ENCODE measurements at places on chromosomes 6 and 20.

DNA sequence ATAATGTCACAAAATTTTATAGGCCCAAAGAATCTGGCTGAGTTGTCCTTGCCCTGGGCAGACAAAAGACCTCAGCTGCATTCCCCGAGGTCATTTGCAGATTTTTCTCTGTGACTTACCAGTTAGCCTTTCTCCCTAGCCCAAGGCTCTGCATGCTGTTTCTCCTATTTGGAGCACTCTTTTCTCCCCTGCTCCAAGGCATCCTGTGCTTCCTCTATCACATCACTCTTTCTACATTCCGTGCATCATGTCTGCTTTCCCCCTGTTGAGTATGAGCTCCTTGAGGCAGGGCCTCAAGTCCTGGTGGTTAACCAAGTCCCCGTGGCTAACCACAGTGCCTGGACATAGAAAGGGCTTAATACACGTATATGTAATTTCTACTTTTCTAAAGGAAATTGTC is 593 bp upstream of the GSTA3 start:
- no peak for DNase-seq

DNA sequence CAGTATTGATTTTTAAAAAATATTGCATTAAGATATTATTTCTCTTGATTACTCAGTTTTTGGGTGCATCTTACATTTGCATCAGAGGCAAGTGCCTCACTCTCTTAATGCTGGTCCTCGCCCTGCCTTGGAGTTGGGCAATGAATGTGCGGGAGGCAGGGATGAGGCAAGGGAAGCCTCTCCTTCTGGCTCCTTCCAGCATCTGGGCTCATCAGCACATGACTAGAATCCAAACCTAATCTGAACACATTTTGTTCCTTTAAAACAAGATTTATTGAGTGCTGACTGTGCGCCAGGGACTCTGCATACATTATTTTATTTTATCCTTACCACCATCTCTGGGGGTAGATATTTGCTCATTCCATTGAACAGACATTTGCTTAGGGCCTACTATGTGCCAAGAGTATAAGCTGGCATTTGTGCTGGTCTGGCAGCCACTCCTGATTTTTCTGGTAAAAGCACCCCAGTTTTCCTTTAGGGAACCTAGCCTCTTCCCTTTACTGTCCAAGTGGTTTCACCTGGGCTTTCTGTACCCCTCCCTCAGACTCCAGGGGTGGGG is 71.9 kb upstream of the ZNFX1 start:
- DNase-seq: no peak

GRCh38 chr20:51169813-51170212 is 146.9 kb upstream of the KCNG1 start:
- DNase-seq: no peak

- DNase-seq: no peak
Observed at GRCh38 chr6:91824331-91824730, 1237.5 kb upstream of the MAP3K7 start.

DNA sequence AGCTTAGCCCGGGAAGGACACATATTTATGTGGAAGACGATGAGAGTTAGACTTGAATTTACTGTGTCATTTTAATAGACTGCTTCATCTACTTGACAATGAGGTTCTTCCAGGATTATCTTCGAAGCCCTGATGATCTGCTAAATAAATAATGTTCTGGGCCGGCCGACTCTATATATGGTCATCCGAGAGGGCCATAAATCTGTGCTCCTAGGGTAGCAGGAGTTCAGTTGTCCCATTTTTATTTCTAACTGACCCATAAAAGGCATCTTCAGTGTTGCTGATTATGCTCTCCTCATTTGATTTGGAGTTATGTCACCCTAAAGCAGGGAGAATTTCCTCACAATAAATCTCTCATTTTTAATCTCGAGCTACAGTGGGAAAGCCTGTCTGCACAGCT is 217.1 kb downstream of the SLC24A3 start:
- DNase-seq: no peak

Measured in stimulated activated CD4-positive, alpha-beta T cell treated with anti-CD3 and anti-CD28 coated beads, Interleukin-4, amount 100 ng/mL, for 48 hours (primary cell).